ENCODE measurements at places on chromosomes 2 and 18. TPM values are rescaled to one million over a fixed set of nuclear protein-coding genes. Genes with fewer than 3 reads are reported as not detected.

- no peak overlapping the region for H3K4me3 ChIP-seq
- DNase-seq = no peak
- H3K27me3 ChIP-seq = no peaks in the 10 kb centered on the region
- no peak overlapping the region for H3K27ac ChIP-seq
- H3K4me1 ChIP-seq = no peaks in the 10 kb centered on the region
These were observed 1130.3 kb downstream of the DPP10 start for GRCh38 chr2:115572746-115573145.

- no peak for DNase-seq
- no peak overlapping the region for H3K27ac ChIP-seq
- H3K27me3 ChIP-seq = no peaks in the 10 kb centered on the region
These were observed 27.8 kb downstream of the MBD5 start for GRCh38 chr2:148048475-148049221.

SERPINB5 gene
- not detected for total RNA-seq

DNA sequence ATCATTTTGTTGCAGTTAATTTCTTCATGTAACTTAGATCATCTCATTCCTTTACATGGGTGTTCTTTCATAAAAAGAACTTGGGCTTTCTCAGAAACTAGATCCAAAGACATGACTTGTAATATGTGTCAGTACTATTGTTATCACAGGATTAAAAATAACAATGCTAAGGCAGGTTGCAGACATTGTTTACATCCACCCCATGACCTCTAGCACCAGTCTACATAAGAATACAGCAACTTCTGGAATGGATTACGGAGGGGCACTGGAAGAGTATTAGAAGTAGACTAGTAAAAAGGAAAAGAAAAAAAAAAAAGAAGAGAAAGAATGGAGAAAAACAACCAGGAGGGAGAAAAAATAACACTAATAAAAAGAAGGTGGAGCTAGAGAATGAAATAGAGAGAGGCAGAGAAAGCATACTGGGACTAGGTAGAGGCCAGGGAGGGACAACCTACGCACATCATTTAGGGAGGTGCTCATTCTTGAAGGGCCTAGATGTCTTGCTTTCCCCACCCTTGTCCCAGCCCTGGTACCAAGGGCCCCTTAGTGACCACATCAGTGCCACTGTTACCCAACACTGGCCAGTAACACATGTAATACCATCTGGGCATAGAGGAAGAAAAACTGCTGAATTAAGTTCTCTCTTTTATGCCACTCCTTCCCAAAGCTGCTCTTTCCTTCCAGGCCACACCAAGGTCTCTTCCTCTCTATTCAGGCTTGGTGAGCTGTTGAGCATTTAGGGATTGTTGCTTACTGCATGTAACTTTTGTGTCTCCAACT, 70.6 kb upstream of the KLF7 start:
- no peaks in the 10 kb centered on the region for H3K36me3 ChIP-seq
- no peak overlapping the region for H3K4me3 ChIP-seq
- DNase-seq = no peak
- no peak overlapping the region for H3K27ac ChIP-seq
- H3K27me3 ChIP-seq = no peaks in the 10 kb centered on the region

DNA sequence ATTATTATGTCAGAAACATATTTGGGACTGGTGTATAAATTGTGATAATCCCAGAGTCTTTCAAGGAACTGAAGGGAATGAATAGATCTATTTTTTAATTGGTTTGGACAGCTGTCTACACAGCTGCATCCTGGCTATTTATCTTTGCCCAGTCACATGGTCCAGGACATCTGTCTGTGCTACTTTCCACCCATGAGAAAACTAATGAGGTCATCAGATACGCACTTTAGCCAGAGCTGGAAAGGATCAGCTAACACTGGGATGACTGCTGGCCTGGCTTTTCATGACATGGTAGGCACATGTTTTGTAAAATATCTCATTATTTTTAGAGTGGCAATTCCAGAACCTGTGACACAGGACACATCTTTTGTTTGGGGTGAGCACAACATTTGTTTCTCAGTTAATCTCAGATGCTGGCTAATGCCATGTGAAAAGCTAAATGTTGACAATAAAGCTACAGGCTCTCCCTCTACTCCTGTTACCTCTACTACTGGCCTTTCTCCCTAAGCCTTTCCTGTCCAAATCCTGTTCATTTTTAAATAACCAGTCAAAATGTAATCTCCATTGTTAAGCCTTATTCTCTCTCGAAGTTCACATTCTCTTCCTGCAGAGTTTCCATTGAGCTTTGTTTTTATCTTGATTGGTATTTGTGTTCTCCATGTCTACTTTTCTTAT, 500.7 kb downstream of the RIT2 start:
- no peak overlapping the region for H3K27ac ChIP-seq
- no peaks in the 10 kb centered on the region for H3K36me3 ChIP-seq
- no peaks in the 10 kb centered on the region for H3K4me1 ChIP-seq
- no peak overlapping the region for H3K4me3 ChIP-seq
- DNase-seq = no peak
- no peaks in the 10 kb centered on the region for H3K27me3 ChIP-seq
